Lower lobe of right lung (tissue), 2 donors: ENCODE measurements at places on chromosomes 11 and 22. TPM values are rescaled to one million over a fixed set of nuclear protein-coding genes. Genes with fewer than 3 reads are reported as not detected.

Gene KCNA4
- 0.32 TPM for total RNA-seq

Gene SLC7A4
- total RNA-seq, result 0.47 TPM

Gene TSPAN18
- 38.4 TPM for total RNA-seq

Gene RPS6KB2
- 42.1 TPM for total RNA-seq

Gene DEFB131B
- not detected for total RNA-seq

Gene STX3
- total RNA-seq, result 59.4 TPM

Gene MS4A6A
- total RNA-seq, result 176 TPM

Gene IPO7
- total RNA-seq, result 126 TPM

Gene CDC42BPG
- total RNA-seq, result 16.3 TPM

Gene DCHS1
- 23.2 TPM for total RNA-seq

Gene OR2AG1
- not detected for total RNA-seq

- no peak for DNase-seq
Measured at GRCh38 chr11:72751116-72752087, 806 bp downstream of the ARAP1 start.

DNA sequence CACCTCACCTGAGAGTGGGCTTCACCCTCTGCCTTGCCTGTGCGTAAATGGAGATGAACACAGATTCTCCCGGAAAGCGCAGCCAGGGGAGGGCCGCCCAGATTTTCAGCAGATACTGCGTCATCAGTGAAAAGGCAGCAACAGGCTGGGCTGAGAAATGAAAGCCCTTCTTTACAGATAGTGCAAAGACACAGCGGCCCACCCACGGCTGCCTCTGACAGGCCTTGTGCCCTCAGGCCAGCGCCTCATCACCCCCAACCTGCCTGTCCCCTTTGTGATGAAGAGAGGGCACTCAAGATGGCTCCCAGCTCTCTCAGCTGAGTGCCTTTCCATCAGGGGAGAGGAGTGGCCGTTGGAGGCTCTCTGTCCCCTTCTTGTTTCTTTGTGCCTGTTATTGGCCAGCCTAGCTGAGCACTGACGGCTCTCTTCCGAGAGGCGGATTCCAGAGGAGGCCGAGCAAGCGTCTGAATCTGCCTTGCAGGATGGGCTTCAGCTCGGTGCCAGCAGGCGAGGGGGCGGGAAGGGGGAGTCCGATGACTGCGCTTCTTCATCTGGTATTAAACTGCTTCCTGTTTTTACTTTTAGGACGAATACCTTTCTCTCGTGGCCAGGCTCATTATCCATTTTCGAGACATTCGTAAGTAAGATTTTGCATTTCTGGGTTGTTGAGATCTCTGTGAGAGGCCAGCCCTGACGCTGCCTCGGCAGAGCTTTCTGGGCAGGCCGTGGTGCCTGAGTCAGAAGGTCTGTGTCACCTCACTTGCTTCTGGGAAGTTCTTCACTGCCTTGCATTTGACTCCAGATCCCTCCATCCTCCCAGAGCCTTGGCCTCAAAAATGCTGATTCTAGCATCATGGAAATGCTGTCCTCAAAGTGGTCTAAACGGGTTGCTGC lies 43.7 kb downstream of the MED15 start:
- no peak for DNase-seq

- DNase-seq, result no peak
Measured at GRCh38 chr11:43035086-43035485, 276.7 kb upstream of the API5 start.

- no peak for DNase-seq
Measured at GRCh38 chr22:37599153-37599552, 9.5 kb upstream of the GGA1 start.

GRCh38 chr11:105244160-105244825 lies 104.7 kb upstream of the CARD18 start:
- no peak for DNase-seq

GRCh38 chr22:44928711-44929358 lies 81.0 kb downstream of the PHF21B start:
- peak; percentile 32 for DNase-seq

DNA sequence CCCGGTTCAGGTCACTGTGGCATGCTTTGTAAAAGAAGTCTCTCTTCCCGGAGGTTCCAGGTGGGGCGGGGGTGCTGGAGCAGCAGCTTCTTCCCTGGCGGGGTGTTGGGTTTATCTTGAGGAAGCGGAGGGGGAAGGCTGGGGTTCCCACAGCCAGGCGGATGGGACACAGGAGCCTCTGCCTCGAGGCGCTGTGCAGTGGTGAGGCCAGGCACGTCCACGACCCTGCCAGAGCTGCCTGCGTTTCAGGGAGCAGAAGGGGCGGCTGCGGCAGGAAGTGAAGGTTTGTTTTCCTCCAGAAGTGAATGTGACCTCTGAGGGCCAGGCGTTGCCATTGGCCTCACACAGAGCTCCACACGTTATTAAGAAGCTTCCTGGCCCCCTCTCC lies 20.1 kb upstream of the ADORA2A start:
- DNase-seq, result no peak

GRCh38 chr11:127972816-127973215 lies 614.5 kb downstream of the ETS1 start:
- DNase-seq, result no peak

- DNase-seq, result no peak
Measured at GRCh38 chr11:125175166-125175565, 10.6 kb downstream of the PKNOX2 start.

- no peak for DNase-seq
Measured at GRCh38 chr11:122671400-122671891, 15.9 kb downstream of the UBASH3B start.

DNA sequence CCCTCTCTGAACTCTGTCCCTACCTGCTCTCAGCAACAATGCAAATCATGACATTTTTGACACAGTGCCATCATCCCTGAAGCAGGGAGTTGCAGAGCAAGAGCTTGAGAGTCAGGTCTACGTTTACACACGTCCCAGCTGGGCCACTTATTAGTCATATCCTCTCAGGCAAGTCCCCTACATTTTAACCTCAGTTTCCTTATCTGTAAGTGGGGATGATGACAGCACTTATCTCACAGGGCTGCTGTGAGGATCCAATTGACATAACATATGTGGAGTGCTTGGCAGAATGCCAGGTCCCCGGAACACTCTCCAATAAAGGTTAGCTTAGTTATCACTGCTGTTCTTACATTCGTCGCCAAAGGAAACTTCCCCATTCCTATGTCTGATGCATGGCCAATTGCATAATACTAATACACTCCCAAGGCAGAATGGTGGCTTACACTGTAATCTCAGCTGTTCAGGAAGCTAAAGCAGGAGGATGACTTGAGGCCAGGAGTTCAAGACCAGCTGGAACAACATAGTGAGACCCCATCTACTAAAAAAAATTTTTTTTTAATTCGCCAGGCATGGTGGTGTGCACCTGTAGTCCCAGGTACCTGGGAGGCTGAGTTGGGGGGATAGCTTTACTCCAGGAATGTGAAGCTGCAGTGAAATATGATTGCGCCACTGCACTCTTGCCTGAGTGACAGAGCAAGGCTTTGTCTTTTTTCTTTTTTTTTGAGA lies 16.6 kb downstream of the ASCC2 start:
- peak; percentile 94 for DNase-seq

GRCh38 chr11:126153972-126154371 lies 57.5 kb downstream of the RPUSD4 start:
- no peak for DNase-seq

DNA sequence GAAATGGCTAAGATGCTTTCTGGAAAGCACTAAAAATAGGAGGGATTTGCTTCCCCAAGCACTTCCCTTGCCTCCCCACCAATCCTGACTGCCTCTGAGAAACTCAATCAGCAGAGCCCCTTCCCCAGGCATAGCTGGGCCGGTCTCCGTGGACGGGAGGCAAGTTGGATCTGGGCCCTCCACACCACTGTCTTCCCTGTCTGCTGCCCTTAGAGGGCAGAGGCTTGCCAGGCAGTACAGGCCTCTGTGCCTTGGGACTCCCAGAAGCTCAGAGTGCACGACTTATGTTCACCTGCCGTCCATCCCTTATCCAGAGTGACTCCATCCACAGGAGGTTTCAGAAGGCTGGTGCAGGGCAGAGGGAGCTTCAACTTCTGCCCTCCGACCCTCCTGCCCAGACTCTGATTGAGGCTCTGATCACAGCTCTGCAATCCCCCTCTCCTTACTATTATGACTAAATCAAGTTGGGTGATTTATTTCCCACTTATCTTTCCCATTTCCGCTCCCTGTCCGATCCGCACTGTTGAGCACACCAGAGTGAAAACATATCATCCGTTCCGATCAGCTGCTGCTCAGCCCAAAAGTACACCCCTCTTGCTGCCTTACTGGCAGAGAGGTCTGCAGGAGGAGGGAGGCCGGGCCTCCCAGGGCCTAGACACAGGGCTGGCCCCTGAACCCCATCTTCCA lies 71.8 kb downstream of the DSCAML1 start:
- no peak for DNase-seq

GRCh38 chr11:90556606-90557005 lies 333.8 kb upstream of the CHORDC1 start:
- no peak for DNase-seq

GRCh38 chr11:64078905-64079304 lies 43.2 kb downstream of the FLRT1 start:
- no peak for DNase-seq

DNA sequence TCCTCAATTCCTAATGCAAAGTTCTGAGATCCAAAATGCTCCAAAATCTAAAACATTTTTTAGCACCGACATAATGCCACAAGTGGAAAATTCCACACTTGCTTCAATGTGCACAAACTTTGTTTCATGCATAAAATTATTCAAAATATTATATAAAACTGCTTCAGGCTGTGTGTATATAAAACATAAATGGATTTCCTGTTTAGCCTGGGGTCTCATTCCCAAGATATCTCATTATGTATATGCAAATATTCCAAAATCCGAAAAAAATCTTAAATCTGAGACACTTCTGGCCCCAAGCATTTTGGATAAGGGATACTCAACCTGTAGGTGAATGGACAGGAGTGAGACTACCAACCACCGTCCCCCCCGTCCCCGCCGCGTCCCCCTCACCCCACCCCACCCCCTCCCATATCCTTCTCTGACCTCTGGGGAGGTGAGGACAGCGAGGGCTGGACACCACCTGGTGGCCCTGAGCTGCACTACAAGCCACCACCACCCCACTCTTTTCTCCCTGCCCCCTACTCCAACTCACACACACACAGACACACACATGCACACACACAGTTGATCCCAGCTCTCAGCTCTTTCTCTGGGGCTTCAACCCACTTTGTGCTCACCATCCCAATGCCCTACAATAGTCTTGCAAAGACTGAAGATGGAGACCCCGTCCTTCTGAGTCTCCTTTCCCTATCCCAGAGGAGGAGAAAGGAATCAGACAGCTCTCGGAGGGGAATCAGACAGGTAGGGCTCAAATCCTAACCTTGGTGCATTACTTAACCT lies 101.0 kb downstream of the PDE2A start:
- no peak for DNase-seq

GRCh38 chr11:93917673-93918072 lies 67.3 kb upstream of the VSTM5 start:
- DNase-seq, result no peak

DNA sequence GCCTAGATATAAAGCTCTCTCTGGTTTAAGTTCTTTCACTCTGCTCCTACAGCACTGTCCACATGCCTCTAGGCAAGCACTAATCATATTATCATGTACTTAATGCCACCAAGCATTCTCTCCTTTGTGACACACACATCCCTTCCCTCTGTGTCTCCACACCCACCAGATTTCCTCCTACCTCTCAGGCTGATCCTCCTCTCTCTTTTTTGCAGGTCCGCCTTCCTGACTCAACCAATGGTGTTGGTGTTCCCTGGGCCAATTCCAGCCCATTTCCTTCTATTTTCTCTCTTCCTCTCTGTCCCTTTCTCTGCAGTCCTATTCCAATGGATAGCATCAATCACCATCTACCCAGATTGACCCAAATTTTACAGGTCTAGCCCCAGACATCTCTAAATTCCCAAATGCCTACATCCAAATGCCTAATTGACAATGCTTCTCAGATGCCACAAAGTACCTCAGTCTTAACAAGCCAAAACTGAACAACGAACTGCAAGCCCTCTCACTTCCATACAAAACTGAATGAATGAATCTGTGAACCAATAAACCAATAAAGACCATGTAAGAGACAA lies 504 bp upstream of the ZNF215 start:
- no peak for DNase-seq
